ENCODE measurements at places on chromosomes 7 and 10.

- DNase-seq: no peak
These were observed 11.8 kb upstream of the COBL start for GRCh38 chr7:51328351-51328801.

- no peak for DNase-seq
These were observed 26.1 kb downstream of the IFIT5 start for GRCh38 chr10:89440226-89441009.

DNA sequence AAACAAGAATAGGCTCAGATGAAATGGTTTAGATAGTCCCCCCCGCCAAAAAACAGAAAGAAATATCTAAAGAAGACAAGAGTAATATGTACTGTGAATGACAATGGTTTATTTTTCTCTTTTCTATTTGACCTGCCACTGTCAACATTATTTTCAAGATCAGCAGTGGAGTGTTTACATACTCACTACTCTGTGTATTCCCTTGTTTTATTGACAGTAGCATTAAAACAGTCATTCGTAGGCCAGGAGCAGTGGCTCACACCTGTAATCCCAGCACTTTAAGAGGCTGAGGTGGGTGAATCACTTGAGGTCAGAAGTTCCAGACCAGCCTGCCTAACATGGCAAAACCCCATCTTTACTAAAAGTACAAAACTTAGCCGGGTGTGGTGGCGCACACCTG, 245.3 kb upstream of the SLC26A5 start:
- no peak for DNase-seq

DNA sequence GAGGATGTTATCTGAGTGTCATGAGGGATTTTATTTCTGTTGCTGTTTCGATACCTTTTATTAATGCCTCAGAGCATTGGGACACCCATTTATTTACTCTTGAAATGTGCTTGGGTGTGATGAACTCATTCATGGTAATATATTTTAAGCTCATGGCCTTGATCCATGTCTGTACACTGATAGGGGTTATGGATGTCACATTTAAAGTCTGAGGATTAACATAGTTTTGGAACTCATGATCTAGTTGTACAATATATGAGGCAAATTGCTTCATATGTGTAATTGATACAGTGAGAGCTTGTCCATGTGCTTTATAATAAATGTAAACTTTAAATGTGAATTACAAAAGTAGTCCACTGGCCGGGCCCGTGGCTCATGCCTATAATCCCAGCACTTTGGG, 23.0 kb upstream of the ZRANB1 start:
- no peak for DNase-seq

DNA sequence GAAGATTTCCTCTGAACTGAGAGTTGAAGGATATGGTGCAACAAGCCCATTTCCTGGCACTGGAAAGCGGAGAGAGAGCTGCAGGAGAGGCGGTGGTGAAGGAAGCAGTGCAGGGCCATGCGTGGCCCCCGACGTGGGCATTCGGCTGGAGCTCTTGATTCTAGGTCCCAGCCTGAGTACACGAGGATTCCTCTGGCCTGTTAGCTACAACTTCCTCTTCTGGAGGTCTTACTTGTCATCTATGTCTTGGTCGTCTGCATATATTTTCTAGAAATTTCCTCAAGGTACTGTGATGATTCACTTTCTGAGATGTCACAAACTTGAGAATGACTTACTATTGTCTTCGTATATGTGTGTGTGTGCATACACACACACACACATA, 59.2 kb upstream of the JAZF1 start:
- DNase-seq: no peak

GRCh38 chr7:108203537-108203936, 73.4 kb upstream of the LAMB4 start:
- DNase-seq: no peak

DNA sequence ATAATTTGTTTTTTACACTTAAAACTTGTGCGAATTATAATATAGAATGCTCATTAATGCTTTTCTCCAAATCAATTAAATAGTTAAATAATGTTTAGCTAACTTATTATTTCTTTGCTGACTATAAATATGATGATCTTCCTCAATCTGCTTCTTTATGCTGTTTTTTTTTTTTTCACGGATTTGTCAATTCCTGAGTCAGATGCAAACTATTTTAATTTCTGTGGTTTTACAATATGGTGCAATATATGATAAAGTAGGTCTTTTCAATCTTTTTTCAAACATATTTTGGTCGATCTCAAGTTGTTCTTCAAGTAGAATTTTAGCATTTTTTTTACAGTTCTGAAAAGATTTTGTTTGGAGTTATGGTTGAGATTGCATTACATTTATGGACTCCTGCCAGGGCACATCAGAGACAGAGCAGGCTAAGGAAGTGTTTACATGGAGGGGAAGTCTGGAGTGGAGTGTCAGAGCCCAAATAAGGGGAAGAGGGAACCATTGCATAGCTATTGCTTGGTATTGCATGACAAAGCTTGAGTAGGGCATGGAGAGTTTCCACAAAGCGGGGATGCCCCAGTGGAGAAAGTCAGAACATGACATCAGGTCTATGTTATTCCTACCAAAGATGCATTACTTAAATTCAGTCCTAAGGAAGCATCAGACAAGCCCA, 204.4 kb downstream of the OTUD1 start:
- DNase-seq: no peak

GRCh38 chr10:100808876-100809275, 63.5 kb downstream of the PAX2 start:
- no peak for DNase-seq

- DNase-seq: no peak
These were observed 52.2 kb downstream of the C10orf120 start for GRCh38 chr10:122647383-122647968.

DNA sequence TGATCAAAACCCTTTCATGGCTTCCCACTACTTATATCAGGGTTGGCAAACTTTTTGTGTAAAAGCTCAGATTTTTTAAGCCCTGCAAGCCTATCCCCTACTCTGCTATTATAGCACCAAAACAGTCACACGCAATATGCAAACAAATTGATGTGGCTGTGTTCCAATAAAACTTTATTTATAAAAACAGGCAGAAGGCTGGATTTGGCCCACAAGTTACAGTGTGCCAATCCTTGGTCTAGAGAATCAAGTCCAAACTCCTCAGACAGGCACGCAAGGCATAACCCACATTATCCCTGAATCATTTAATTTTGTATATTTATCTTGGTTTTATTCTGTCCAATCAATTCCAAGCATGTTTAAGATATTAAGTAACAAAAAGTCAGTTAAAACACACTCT, 71.9 kb downstream of the SGMS1 start:
- no peak for DNase-seq

- no peak for DNase-seq
These were observed 78.3 kb downstream of the GRK5 start for GRCh38 chr10:119285495-119286267.

DNA sequence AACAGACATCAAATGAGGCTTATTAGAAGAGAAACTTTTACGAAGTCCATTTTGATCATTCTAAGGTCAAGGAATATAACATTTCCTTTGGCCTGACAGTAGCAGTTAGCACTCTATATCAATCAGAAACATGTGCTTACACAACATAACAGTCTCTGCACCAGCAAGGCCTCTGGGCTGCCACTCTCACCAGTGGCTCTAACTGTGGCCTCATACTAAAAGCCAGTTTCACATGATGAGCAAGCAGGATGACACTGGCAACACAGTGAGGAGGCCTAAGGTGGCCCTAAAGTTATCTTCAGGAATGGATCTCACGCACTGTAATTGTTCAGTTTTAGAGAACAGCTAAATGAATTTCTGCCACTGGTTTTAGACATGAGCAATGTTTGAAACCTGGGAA, 126.8 kb downstream of the COBL start:
- no peak for DNase-seq

GRCh38 chr7:1362301-1362700, 97.0 kb downstream of the MICALL2 start:
- DNase-seq: no peak

- DNase-seq: no peak
These were observed 325.9 kb upstream of the FZD1 start for GRCh38 chr7:90938371-90938770.

DNA sequence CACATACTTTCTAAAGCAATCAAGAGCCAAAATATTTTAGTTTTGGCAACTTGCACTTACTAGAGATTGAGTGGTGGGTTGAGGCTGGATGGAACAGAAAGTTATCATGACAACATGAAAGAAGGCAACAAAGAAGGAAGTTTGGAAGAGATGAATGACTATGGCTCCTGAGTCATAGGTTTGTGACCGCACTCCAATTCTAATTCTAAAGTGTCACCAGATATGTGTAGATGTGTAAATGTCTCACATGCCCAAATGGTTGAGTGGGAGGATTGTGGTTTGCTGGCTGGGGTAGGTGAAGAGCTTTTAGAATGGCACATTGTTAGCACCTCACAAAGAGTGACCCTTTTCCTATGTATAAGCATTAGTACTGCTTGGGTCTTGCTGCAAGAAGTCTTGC, 20.2 kb downstream of the TAS2R16 start:
- DNase-seq: no peak

GRCh38 chr7:113562801-113563200, 356.0 kb downstream of the PPP1R3A start:
- no peak for DNase-seq

GRCh38 chr10:109959259-109960145, 36.2 kb upstream of the XPNPEP1 start:
- DNase-seq: no peak

- no peak for DNase-seq
These were observed 12.2 kb downstream of the BHLHA15 start for GRCh38 chr7:98223351-98223897.

- DNase-seq: no peak
These were observed 259.1 kb upstream of the MKLN1 start for GRCh38 chr7:131068604-131069021.

- DNase-seq: no peak
These were observed 65.3 kb upstream of the SLF2 start for GRCh38 chr10:100847440-100847839.

DNA sequence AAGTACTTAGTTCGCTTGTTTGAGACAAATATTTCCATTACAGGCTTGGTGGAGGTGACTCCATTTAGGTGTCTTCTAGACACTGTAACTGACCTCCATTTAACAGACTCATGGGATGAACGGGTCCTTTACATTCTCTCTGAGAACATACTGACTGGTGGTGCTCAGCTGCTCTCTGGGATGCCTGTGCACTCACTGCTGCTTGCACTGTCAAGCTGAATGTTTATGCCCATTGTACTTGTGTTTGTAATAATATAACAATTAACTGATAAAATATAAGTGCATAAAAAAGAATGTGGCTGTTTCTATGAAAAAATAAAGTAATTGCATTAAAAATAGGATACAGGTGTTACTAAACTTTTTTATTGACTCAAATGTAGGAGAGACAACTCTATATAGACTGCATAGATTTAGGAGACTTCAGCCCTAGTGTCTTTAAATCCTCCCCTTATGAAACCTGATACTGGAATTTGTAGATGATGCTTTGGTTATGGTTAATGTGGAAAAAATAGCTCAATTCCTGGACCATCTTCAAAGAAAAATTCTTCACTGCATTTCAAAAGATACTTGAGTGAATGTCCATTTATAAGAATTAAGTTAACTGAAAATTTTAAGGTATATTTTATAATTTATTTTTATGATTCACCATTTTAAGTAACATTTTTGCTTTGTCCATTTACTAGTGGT, 85.4 kb downstream of the CDK14 start:
- no peak for DNase-seq

GRCh38 chr7:131829947-131830558, 273.6 kb upstream of the PODXL start:
- DNase-seq: no peak

DNA sequence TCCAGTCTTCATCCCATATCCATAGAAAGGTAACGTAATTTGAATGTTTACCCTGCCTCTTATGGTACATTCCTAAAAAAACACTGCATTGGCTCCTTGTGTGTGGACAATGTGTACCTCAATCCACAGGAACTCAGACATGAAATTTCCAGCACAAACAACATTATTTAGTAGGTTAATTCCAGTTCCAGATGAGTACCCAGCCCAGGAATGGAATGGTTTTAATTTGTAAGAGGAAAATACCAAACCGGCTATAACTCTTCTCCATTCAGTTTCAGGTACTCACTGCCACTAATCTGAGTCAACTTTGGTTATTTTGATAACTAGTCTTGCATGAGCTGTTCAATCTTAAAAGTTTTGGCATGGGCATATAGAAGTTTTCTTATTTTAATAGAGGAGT, 39.0 kb downstream of the TFPI2 start:
- DNase-seq: no peak

- no peak for DNase-seq
These were observed 70.0 kb upstream of the SMIM30 start for GRCh38 chr7:113188396-113188795.

- no peak for DNase-seq
These were observed 230.0 kb upstream of the HABP2 start for GRCh38 chr10:113322843-113323242.

DNA sequence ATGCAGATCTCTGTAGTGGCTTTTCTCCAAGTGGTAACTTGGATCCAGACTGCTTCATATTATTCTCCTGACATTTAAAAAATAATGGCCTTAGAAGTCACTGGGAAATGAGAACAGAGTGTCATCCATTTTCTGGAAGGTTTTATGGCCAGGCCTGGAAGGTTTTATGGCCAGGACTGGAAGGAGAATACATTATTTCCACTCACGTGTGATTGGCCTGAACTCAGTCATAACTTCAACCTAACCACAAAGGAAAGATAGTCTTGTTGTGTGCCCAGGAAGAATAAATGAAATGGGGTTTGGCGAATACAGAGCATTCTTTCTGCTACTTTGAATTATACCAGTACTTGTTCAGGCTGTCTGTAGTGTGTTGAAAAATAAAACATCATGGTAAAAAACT, 360.9 kb downstream of the GPAM start:
- DNase-seq: no peak

DNA sequence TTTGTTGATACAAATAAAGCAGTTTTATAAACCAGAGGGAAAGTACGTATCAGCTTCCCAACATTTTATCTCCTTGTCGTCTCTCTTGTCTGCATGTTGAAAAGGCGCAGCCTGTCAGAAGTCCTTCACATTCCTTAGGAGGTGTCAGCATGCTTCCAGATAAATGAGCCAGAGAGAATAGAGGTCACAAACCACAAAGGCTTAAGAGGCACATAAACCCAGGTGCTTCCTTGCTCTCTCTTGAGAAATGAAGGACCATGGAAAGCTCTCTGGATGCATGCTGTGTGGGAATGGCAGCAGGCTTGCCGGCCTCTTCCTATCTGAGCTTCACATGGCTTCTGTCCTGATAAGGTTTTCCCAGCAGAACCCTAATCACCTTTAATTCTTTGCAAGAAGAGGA, 448.5 kb downstream of the XPNPEP1 start:
- DNase-seq: no peak

DNA sequence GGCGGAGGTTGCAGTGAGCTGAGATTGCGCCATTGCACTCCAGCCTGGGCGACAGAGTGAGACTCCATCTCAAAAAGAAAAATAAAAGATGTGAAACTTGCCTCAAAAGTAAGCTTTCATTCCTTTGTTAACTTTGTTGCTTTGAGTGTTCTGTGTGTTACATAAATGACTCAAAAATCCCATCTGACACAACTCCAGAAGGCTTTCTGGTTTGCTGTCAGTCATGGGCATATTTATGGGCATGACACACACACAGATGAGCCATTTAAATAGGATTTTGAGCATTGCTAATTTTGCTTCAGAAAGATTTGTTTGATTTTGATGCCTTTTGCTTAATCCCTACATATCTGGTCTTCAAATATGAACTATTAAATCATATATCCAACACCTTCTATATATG, 82.6 kb downstream of the CACNB2 start:
- no peak for DNase-seq

Measured in stimulated activated CD8-positive, alpha-beta memory T cell treated with anti-CD3 and anti-CD28 coated beads, Interleukin-7, amount 100 ng/mL, for 4 hours (primary cell).